NCI-H524 treated with DMSO at 0.1 percent for 48 hours (cell line): ENCODE measurements at places on chromosomes 3 and 15.

- no peak for DNase-seq
These were observed 200.5 kb downstream of the AKAP13 start for GRCh38 chr15:85580879-85581278.

DNA sequence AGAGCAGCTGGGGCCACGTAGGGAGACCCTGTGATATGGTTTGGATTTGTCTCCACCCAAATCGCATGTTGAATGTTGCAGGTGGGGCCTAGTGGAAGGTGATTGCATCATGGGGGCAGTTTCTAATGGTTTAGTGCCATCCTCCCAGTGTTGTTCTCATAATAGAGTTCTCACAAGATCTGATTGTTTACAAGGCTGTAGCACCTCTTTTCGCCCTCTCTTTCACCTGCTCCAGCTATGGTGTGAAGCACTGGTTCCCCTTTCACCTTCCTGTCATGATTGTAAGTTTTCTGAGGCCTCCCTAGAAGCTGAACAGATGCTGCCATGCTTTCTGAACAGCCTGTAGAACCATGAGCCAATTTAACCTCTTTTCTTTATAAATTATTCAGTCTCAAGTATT lies 198.9 kb upstream of the CBLB start:
- DNase-seq = no peak

DNA sequence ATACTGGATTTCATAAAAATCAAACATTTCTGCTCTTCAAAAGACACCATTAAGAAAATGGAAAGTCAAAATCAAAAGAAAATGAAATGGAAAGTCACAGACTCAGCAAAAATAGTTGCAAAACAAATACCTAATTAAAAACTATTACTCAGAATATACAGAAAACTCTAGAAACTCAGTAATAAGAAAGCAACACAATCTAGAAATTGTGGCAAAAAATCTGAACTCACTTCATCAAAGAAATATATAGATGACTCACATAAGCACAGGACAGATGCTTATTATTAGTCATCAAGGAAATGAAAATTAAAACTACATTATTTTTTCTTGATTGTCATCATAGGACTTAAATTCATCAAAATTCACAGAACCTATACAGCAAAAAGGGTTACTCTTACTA lies 430.0 kb downstream of the SHQ1 start:
- no peak for DNase-seq

GRCh38 chr3:168582503-168582902 lies 486.8 kb upstream of the GOLIM4 start:
- no peak for DNase-seq

GRCh38 chr15:78533331-78533730 lies 6.9 kb upstream of the PSMA4 start:
- DNase-seq = no peak

DNA sequence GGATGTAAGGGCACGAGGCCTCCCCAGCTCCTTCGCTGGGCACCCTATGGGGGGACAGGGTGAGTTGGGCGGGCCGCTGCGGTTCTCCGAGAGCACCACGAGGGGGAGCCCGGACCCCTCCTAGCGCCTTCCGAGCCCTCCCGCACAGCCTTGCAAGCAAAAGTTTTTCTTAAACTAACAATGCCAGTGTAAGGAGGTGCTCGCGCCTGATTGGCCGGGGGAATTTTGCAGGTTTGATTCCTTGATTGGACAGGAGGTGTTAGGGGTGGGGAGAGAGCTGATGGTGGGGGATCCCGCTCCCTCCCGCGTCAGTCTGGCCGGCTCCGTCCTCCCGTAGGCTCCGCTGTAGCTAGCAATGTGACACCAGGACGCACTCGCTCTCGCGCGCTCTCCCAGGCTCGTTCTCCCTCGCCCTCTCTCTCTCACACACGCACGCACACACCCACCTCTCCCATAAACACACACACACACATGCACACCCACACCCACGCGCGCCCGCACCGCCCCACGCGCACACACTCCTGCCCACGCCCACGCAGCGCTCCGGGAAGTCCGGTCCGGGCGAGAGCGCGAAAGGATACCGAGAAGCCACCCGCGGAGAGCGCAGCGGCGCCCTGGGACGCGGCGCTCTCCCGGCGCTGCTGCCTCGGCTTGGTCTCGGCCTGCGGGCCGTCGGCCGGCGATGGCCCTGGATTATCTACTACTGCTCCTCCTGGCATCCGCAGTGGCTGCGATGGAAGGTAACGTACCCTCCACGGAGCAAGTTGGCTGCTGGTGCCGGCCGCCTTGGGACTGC lies at the start of gene EPHB1:
Gene EPHB1, plus strand, starts transcription at position 311 of the 796 bp plus-strand sequence.
- peak; percentile 87 for DNase-seq

DNA sequence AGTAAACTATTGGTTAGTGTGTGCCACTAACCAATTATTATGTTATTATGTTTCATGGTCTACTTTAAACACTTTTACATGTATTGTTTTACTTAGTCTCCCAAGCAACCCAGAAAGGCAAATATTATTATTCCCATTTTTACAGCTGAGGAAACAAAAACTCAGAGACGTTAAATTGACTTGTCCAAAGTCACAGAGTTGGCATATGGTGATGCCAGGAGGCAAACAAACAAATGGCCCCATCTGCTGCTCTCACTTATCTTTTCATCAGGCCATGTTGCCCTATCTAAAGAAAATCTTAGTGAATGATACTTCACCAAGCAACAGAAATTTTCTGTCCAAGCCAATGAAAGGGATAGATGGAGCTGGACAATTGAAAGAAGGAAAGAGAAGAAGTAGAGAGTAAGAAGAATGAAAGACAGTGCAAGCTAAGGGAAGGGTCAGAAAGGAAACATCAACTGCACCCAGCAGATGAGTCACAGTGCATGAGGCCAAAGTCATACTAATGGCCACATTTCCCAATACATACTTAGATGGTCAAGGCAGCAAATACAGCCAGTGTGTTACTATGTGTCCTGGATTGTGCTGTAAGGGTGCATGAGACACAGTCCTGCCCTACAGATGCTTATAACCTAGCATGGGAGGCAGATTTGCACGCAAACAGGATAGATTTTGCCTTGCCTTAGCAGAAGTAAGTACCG lies 266.9 kb downstream of the KCNMB2 start:
- peak; percentile 59 for DNase-seq

GRCh38 chr3:50525987-50526386 lies 22.6 kb upstream of the CACNA2D2 start:
- DNase-seq = no peak

GRCh38 chr15:80745888-80746287 lies 33.3 kb upstream of the CEMIP start:
- DNase-seq = no peak

DNA sequence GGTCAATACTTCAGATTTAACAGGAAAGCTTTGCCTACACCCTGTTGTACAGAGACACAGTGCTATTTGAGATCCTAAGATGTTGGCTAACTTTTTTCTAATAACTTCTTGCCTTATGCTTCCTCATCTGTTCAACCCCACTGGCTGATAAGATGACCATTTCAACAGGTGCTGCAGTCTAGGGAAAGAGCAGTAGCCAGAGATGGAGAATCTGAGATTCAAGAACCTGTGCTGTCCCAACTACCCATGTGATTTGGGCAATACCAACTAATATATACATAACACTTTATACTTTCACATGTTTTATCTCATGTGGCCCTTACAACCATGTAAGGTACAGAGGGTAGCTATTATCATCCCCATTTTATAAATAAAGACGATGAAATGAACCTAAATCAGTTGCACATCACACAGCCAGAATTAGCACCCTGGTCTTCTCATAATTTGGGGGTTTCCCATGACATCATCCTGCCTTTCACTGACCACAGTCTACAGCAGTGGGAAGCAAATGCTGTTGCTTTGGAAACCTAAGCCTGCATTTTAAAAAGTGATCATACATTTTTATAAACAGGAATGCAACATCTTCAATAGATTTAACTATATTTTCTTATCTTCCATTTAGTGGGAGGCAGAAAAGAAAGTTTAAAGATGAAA lies 9.7 kb downstream of the TTC23 start:
- DNase-seq = no peak

DNA sequence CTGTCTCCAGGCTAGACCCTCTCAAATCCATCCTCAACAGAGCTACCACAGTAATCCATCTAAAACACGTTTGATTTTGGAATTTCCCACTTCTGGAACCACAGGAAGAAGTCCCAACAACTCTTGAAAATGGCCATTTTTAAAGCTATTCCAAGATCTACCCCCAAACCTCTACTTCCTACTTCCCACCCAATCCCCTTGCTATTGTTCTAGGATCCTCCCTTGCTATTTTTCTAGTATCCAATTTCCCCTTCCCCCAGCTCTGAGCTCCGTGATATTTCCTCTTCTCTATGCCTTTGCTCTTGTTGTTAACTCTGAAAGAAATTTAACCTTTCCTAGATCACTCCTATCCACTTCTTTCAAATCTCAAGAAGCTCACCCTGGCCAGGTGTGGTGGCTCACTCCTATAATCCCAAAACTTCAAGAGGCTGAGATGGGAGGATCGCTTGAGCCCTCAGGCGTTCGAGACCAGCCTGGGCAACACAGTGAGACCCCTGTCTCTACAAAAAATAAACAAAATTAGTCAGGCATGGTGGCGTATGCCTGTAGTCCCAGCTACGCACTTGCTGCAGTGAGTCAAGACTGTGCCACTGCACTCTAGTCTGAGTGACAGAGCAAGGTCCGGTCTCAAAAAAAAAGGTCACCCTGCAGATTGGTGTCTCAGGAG lies 13.0 kb downstream of the UACA start:
- DNase-seq = no peak

DNA sequence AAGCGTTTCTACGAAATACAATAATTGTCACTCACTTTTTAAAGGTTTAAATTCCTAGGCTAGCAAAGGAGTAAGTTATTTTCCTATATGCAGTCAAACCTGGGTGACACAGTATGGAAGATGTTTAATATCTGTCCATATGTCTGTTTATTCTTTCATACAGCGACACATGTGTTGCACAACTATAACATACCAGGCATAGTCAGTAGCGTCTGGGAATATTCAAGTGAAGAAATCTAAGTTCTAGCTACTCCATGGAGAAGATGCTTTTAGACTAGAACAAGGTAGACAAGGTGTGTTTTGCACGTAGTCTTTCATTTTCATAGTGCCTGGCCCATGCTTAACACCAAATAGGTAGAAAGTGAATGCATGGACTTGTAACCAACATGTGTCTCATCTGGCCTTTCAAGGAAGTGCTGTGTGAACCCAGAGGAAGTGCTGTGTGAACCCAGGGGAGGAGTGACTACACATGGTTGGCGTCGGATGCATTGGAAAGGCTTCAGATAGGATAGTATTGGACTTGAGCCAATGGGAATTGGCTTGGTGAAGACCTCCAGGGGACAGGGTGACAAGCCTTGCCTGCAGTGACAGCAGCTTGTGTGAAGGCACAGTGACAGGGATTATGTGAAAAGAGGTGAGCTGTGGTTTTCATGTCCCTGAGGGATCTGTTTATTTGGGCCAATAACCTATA lies 267.0 kb downstream of the PTPRG start:
- no peak for DNase-seq

GRCh38 chr15:37098468-37099318 lies 1.7 kb downstream of the MEIS2 start:
- DNase-seq = no peak

DNA sequence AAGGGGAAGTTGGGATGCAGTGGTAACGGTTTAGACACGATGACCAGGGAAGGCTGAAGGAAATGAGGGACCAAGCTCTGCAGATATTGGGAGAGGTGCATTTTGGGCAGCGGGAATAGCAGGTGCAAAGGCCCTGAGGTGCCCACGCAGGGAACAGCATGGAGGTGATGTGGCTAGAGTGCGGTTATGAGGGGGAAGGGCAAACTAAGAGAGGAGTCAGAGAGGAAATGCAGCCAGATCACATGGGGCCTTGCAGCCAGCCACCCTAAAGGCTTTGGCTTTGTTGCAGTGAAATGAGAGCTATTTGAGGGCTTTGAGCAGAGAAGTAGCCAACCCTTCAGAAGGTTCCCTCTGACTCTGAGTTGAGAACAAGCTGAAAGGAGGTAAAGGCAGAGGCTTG lies 2.6 kb downstream of the SPATA12 start:
- no peak for DNase-seq

DNA sequence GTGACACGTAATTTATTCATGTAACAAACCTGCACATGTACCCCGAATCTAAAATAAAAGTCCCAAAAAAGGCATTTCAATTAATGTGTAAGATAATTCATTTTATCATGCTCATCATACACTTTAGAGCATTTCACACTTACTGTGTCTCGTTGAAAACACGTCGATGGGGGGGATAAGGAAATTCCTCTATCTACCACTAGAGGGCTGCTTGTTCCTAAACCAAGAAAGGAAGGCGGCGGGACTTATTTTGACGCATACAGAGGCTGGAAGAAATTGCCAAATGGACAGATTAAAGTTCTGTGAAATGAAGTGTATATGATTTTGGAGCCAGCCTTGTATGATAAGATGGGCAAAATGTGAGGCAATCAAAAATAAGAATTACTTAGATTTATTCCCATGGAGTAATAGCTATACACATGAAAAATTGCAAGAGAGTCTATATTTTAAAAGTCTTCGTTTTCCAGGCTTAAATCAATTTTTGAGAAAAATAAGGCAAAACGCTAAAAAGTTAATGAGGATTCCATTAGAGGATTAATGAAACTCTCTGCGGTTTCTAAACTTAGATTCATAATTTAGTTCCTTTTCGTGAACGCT lies 346.8 kb downstream of the CNTN3 start:
- no peak for DNase-seq
